Activated CD4-positive, CD25-positive, alpha-beta regulatory T cell (primary cell): ENCODE measurements at places on chromosomes 1 and 21.

DNA sequence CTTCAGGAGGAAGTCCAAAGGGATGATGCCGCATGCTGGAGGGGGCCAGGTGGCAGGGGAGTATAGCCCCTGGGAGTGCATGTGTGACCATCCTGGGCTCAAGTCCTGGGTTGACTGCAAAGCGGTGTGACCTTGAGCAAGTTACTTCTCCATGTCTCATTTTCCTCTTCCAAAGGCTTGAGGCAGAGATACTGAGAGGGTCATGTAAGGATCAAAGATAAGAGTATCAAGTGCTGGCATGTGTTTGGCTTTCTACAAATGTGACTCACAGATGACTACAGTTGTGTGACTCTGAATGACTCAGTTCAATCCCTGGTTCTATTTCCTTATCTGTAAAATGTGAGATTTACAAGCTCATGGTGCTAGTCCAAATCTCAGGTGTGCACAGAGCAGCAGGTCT is 26.1 kb downstream of the PROK1 start:
- DNase-seq: no peak

DNA sequence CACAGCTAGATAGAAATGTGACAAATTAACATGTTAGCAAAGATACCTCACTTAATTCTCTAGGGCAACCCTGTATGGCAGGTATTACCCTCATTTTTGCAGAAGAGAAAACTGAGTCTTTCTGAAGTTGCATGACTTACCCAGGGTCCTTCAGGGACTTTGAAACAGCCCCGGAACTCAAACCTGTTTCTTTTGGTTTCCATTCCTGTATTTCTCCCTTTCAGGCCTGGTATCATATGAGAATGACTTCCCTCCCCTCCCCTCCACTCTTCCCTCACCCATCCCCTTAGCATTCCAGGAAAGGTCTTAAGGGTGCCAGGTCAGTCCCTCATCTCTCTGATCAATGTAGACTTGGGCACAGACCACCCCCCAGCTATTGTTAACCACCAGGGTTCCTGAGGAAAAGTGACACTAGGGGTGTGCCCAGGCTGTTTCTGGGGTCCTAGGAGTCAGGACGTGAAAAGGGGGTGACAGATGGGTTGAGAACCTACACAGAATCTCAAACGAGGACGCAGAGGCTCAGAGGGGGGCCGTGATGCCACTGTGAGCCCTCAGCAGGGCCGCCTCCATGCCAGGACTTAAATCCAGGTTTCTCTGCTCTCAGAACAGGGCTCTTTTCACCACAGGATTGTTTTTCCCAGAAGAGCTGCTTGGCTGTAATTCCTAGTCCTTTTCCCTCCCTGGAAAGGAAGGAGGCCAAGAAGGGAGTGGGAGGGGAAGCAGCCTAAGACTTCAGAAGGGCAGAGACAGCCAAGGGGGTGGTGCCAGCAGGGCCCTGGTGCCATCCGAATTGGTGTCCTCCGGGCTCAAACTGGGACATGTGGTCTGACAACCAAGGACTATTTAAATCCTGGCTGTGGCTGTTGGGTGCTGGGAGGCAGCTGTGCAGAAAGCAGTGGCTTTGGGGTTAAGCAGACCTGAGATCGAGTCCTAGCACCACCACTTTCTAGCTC is 2.1 kb upstream of the WASF2 start:
- DNase-seq: no peak

GRCh38 chr1:23102289-23102688 is 66.4 kb downstream of the LUZP1 start:
- no peak for DNase-seq

- no peak for DNase-seq
Measured at GRCh38 chr1:145757420-145757819, 38.1 kb downstream of the CD160 start.

DNA sequence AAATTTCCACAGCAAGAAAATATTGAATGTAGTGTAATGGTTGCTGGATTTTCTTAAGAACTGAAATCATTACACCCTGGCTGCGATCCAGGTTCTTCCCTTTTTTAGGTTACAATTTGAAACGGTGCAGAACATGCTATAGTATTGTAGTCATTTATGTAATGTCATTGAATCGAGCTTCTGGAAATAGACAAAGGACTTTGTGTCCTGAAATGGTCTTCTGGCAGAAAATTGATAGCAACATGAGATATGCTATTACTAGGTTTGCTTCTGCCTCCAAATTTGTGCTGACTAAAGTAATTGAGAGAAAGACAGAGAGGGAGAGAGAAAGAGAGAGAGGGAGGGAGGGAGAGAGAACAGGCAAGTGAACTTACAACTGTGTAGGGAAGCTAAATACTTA is 146.2 kb upstream of the NFIA start:
- no peak for DNase-seq
